Activated CD4-positive, alpha-beta T cell treated with anti-CD3 and anti-CD28 coated beads for 24 hours (primary cell): ENCODE measurements at places on chromosomes 1 and 21.

DNA sequence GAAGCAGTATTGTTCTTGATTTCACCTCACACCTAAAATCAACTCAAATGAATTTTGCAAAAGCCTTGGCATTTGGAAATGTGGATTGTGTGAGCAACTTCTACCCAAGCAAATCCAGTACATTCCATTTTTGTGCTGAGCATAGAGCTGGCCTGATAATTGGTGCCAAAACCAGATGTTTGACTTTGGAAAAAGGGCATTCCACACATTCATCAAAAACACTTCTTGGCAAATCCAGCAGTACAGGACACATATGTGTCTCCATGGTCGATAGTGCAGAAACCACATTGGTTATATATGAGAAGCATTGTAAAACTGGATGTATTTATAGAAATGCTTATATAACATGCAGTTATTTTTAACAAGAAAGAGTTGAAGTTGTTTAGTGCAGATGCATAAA lies 210.4 kb downstream of the KCNK2 start:
- DNase-seq: no peak

- DNase-seq: no peak
Observed at GRCh38 chr21:42237577-42237976, 18.6 kb downstream of the ABCG1 start.

- DNase-seq: no peak
Observed at GRCh38 chr1:61004262-61005003, 77.9 kb upstream of the NFIA start.

DNA sequence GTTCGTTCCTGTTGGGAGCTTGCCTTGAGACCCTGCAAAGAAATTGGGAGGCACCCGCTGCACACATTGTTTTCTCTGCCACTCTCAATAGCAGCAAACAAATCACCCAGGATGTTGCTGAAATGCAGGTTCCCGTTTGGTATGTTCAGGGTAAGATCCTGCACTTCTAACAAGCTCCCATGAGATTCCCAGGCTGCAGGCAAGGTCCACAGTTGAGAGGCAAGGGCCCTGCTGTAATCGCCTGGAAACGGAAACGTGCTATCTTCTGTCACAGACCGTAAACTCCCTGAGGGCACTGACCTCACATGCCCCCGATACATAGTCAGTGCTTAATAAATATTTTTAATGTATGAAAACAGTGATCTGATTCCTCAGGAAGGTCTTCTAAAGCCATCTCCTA lies 37.8 kb downstream of the XCL1 start:
- no peak for DNase-seq

DNA sequence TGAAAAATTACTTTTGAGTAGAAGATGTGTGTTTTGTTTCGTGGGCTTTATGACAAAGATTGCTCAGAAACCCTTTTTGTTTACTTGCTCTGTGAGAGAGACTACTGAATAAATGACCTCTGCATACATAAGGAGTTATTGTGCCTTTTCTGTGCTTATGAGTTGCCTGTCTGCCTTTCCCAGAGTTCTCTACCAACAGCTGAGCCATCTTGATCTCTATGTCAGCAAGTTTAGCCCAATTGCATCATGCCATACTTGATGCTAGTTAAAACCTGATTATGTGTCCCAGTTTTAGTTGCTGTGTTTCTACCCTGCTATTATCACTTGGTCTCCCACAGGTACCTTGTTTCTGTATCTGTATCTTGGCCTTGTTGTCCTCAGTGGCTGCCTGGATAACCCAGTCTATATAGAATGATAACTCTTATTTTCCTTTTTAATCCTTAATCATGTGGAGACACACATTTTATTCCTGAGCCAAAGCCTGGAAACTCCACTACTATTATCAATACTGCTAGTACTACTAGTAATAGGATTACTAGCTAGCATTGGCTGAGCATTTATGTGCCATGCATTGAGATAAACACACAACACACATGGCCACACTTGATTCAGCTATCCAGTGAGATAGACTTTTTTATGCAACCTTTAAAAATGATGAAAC lies 28.7 kb upstream of the GNG12 start:
- DNase-seq: no peak

DNA sequence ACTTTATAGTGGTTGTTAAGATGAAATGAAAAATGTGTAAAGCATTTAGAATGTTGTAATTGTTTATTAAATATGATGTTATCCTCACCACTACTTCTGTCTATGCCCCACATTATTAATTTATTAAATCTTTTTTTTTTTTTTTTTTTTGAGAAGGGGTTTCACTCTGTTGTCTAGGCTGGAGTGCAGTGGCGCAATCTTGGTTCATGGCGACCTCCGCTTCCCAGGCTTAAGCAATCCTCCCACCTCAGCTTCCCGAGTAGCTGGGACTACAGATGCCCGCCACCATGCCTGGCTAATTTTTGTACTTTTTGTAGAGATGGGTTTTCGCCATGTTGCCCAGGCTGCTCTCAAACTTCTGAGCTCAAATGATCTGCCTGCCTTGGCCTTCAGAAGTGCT lies 7.5 kb downstream of the KCNA10 start:
- DNase-seq: no peak

DNA sequence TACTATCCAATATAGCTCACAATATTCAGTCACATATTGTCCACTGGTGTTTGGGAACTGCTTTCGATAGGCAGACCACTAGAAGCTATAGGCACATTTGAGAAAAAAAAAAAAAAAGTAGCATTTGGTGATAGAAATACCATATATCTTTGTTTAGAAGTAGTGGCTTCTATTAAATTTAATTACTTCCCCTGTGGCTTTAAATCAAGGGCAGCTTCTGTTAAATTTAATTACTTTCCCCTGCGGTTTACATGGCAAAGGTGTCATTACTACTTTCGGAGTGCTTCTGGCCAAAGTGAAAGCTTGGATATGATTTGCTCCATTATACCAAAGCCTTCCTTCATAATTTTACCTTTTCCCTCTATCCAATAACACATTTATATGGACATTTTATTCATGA lies 229.9 kb downstream of the TTLL7 start:
- no peak for DNase-seq

DNA sequence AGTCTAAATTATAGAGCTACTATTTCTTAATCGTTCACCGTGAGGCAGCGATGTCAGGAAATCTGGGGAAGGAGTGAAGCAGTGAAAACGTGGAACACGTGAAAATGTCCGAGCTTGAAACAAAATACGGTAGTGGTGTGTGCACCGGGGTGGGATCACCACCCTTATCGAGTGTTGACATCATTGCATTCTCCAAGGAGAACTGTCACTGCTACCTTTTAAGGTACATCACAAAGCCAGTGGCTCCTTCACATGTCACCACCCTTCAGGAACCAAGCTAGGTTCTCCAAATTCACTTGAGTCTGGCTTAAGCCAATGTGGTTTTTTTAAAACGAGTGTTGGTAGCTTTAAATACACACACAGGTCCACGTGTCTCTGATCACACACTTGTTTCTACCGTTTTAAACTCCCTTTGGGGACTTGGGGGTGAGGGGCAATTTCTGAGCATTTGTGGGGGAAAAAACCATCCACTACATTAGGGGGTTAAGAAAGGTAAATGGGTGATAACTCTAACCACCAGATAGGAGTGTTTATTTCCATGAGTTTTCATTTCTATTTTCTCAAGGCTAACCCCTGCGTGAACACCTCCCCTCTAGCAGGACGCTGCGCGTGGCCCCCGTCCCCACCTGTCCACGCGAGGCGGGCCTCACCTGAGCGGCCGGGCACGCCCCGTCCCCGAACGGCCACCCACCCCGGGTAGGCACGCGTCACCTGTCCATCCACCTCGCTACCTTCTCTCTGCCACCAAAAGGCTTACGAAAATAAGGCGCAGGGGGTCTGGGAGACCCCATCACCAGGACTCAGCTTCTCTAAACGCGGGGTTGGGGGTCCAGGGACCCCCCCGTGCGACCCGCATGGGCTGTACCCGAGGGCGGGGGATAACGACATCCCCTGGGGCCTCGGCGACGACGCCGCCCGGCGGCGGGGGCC lies 978 bp downstream of the PRDM15 start:
- no peak for DNase-seq

DNA sequence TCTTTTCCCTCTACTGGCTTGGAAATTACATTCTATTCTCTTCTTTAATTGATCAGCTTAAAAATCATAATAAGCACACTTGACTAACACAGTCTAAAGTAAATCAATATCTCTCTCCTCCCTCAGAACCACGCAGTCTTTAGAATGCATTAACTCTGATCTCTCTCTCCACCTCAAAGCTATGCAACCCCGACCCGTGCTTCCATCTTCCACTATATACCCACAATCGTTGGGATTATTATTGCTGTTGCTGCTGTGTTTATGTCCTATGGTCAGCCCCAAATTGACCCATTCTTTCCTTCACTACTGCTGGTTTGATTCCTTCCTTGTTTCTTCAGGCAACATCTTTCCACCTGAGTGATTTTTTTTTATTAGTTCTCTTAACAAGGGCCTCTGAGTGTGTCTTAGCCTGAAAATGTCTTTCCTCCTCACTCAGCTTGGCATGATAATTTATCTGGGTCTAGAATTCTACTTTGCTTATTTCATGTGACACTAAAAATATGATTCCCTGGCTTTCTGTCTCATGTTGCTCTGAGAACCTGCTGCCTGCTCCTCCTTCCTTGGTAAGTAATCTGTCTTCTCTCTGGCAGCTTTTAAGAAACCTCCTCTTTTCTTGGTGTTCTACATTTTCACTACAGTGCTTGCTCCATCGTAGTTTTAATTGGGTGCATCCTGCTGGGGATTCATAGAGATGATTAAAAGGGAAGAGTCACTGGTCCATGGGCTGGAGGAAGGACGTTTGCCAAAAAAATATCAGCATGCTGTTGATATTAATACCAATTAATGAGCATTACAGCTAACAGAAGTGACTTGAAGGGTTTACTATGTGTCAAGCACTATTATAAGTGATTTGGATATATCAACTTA lies 472.2 kb downstream of the MATN1 start:
- DNase-seq: no peak

DNA sequence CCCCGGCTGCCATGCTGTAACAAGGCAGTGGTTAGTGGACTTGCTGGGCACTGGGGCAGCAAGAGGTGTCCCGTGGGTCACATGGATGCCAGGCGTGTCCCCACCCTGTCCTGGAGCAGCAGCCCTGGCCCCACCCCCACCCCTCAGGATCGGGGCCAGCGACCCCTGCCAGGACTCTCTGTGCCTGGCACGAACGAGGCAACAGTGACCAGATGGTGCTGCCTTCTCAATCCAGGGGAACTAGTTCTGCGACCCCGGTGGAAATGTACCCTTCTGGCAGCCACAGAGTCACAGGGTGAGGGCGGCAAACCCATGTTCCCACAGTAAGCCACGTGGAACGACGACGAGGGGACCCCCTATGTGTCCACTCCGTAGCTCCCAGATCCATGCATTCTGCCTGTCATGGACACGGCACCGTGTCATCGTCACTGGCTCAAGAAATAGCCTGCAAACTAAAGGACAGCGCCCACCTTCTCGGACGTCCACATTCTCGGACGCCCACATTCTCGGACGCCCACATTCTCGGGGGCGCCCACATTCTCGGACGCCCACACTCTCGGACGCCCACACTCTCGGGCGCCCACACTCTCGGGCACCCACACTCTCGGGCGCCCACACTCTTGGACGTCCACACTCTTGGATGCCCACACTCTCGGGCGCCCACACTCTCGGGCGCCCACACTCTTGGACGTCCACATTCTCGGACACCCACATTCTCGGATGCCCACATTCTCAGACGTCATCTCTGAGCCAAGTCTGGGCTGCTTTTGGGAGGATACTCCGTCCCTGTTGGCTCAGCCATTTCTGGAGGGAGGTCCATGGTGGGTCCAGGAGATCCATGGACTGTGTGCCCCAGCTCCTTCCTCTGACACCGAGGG lies 19.6 kb upstream of the ACTRT2 start:
- no peak for DNase-seq
